ENCODE measurements at places on chromosomes 1 and 21.

GRCh38 chr21:42250422-42251403 lies 31.8 kb downstream of the ABCG1 start:
- no peak for DNase-seq

DNA sequence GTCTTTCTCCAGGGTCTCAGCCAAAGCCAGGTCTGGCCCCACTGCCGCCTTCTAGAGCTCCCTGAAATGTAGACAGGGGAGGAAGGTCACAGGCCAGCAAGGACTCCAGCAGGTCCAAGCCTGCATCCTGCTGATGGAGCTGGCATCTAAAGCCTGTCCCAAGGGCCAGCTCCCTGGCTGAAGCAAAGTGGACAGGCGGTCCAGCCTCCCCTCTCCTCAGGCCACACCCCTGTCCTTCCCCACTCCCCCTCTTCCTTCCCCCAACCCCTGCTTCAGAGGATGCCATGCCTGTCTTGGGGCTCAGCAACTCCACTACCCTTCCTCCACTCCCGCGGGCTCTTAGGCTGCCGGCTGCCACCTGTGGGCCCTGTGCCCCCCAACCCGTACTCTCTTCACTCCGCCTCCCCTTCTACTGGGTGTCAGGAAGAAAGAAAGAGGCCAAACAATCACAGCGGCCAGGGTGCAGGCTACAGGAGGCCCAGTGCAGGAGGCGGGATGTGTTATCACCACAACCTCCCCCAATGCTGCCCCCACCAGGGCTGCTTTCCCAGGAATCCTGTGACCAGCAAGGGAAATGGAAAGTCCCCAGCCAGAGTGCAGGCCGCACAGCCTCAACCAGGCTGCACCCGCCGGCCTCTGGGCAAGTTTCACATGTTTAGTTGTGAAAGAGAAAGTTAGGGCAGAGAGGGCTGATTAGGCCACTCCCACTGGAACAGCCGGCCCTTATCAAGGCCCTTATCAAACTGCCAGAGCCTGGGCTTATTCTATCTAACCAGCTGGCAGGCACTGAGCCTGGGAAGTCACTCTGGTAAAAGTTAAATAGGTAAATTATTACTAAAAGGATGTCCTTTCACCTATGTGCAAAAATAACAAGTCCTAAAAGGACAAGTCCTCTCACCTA lies 34.1 kb downstream of the ACOT7 start:
- DNase-seq: no peak

DNA sequence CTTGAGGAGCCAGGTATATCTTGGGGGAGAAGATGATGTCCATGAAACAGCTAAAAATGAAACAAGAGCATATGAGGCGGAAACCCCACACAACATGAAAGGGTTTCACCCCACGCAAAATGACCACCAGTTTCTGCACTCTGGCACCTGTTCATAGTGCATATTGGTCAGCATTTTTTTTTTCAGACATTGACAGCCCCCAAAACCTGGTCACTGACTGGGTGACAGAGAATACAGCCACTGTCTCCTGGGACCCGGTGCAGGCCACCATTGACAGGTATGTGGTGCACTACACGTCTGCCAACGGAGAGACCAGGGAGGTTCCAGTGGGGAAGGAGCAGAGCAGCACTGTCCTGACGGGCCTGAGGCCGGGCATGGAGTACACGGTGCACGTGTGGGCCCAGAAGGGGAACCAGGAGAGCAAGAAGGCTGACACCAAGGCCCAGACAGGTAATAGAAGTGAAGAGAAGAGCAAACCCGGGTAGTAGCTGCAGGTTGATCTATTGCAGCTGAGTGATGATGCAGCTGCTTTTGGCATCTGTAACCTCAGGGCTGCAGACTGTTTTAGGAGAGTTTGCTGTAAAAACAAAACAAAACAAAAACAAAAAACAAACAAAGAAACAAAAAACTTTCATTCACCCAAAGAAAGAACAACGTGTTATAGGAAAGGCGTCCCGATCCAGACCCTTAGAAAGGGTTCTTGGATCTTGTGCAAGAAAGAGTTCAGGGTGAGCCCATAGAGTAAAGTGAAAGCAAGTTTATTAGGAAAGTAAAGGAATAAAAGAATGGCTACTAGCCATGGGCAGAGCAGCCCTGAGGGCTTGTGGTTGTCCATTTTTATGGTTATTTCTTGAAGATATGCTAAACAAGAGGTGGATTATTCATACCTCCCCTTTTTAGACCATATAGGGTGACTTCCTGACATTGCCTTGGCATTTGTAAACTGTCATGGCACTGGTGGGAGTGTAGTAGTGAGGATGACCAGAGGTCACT lies 51.0 kb downstream of the TNN start:
- no peak for DNase-seq

DNA sequence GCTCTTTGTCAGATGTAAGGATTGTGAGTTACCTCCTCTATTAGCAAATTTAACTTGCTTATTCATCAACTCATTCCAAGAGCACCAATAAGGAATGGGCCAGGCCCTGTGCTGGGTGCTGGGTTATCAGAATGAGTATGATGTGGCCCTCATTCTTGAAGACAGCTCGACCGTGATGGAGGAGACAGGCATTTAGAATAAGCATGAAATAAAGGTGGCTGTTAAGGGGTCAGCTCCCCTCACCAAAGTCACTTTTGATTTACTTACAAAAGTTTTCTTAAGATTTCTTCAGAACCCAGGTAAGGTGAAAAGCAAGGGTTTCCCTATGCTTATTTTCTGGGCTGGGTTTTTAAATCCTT lies 15.3 kb upstream of the PADI1 start:
- no peak for DNase-seq

DNA sequence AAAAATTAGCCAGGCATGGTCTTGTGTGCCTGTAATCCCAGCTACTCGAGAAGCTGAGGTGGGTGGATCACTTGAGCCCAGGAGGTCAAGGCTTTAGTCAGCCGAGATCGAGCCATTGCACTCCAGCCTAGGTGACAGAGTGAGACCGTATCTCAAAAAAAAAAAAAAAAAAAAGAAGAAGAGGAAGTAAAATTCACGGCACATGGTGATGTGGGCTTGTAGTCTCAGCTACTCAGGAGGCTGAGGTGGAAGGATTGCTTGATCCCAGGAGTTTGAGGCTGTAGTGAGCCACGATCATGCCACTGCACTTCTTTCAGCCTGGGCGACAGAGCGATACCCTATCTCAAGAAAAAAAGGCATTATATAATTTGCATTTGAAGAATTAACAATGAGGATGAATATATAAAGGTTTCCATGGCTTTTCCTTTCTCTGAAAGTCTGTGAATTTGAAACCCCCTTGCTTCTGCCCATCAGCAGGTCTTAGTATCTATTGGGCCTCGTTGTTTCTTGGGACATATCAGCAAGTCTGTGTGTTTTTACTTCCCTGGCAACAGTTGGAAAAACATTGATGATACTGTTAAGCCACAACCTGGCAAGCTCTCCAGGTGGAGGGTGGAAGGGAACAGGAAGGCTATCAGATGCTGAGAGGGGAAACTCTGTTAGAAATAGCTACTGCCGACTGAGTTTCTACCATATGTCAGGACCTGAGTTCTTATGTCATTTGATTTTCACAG lies 4.6 kb upstream of the PLA2G2D start:
- DNase-seq: no peak
